ENCODE measurements at places on chromosomes 5 and 9.

DNA sequence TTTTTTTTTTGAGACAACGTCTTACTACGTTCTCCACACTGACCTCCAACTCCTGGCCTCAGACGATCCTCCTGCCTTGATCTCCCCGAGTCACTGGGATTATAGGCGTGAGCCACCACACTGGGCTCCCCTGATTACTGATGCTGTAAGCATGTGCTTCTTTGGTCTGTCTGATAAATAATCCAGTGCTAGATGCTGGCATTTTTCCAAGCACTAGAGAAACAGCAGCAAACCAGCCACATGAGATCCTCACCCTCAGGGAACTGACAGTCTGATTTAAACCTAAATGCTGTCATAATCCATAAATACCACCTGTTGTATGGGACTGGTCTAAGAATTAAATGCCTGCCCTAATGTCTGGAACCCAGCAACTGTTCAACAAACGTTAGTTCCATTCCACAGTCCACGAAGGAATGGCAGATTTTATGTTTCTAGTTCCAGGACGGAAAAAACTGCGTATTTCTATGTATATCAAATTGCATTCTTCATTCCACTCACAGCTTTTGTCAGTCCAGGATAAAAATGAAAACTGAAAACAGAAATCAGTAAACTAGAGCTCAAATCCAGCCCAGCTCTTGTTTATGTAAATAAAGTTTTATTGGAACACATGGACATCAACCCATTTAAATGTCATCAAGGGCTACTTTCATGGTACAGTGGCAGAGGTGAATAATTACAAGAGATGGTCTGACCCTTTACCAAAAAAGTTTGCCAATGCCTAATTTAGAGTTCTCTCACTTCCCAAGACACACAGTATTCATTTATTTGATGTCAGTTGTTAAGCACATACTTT, 20.1 kb downstream of the SLC35D2 start:
- DNase-seq = no peak

- no peak for DNase-seq
These were observed 224.3 kb downstream of the NR3C1 start for GRCh38 chr5:143179126-143179740.

- DNase-seq = no peak
These were observed 212.3 kb downstream of the ERCC6L2 start for GRCh38 chr9:96087669-96088299.

DNA sequence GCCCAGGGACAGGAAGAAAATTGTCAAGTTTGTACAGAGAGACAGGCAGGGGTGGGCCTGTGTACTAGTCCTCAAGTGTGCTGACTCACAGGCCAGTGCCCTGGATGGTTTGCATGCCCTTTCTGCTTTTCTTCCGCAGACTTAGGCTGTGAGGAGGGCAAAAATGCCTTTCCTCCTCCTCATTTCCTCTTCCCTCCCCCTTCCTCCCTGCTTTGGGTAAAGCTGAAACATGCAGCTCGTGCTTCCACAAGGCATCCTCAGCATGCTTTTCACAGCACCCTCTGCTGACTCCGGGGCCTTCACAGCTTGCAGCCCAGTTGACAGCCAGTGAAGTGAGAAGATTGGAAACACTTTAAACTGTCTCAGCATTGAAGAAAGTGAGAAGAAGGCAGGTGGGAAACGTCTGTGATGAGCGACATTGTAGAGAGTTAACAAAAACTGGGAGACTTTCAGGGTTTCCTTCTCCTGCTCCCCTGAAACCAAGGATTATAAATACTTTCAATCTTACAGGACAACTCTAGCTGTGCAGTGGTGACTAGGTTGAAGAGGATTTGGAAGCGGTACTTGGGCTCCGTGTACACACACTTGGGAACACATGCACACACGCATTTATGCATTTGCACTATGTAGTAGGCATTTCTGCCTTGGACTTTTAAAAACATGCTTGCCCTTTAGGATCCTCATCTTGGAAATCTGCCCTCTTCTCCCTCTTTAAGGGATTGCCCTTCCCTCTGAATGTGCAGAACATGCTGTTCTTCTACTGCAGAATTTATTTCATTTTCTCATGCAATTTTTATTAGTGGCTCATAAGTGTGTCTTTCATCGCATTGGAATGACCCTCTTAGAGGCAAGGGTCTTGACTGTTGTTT, 138.8 kb downstream of the GRIA1 start:
- no peak for DNase-seq

GRCh38 chr9:120873512-120873911, 3.5 kb downstream of the PHF19 start:
- no peak for DNase-seq

- DNase-seq = no peak
These were observed 11.1 kb upstream of the GLT6D1 start for GRCh38 chr9:135650408-135650807.

- peak; percentile 83 for DNase-seq
These were observed 13.6 kb downstream of the FAT2 start for GRCh38 chr5:151577566-151577965.
